ENCODE measurements at places on chromosomes 5 and 9.

DNA sequence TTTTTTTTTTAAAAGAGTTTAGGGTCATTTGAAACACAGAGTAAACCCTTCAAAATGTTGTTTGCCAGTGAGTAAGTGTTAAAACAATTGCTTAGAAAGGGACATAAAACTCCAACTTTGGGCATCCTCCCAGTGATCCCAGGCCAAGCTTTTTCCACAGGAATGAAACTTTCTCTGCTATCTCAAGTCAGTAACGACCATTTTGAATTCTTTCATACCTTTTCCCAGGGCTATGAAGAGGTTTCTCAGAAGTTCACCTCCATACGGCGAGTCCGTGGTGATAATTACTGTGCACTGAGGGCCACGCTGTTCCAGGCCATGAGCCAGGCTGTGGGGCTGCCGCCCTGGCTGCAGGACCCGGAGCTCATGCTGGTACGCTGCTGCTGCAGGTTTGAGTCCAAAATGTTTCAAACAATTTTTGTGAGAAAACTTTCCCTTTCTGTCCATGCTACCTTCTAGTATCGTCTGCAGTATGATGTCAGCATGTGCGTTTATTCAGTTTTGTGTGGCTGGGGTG, 16.8 kb downstream of the OTULIN start:
- DNase-seq = no peak

DNA sequence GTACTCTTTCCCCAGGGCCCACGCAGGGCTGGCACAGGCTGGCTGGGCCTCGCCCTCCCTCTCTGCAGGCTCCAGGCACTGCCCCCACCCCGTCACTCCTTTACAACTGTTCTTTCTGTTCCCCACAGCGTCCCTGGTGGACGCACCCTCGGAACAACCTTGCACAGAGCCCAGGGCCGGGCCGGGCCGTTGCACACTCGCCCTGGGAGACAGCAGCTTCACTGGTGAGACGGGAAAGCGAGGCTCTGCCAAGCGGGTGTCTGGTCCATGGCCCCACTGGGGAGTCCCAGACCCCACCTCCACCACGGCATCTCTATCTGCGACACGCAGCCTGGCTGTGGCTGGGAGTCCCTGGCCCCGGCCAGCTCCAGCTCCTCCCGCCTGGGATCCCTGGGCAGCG, 18.4 kb upstream of the QSOX2 start:
- no peak for DNase-seq

DNA sequence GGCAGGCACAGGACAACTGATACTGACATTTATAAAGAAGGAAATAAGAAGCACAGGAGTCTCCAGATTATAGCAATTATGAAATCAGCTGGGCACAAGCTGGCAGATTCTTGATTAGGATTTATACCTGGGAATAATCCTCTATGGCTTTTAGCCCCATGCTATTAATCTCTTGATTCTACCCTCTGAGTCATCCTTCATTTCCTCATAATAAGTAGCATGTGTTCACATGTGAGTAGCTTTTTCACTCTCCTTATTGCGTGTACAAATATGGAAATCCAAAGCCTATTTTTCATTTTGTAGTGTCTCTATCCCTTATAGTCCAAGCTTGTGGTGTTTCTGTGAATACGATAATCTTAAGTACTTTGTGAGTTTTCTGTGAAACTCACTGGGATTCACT, 185.0 kb upstream of the PRLR start:
- DNase-seq = no peak

DNA sequence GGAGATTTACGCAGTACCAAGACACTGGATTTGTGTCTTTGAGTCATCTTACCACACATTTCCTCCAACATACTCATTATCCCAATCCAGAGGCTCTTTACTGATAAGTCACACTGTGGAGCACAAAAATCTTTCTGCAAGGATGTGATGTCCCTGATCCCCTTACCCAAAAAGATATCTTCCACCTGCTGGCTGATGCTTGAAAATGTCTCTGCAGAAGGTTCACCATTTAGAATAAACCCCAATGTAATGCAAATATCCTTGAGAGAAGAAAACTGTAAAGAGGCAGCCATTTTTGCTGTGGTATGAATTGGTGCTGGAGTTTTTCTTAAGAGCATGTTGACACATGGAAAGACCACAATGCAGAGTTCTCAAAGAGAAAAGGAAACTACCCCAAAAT, 65.7 kb upstream of the RORB start:
- no peak for DNase-seq

Measured in A549 (cell line).